ENCODE measurements at places on chromosomes 6 and 20.
A peak's percentile ranks its signal among the peaks of the same experiment; 100 is the strongest.

- DNase-seq, result no peak
Observed at GRCh38 chr6:164741938-164742451, 567.4 kb downstream of the C6orf118 start.

DNA sequence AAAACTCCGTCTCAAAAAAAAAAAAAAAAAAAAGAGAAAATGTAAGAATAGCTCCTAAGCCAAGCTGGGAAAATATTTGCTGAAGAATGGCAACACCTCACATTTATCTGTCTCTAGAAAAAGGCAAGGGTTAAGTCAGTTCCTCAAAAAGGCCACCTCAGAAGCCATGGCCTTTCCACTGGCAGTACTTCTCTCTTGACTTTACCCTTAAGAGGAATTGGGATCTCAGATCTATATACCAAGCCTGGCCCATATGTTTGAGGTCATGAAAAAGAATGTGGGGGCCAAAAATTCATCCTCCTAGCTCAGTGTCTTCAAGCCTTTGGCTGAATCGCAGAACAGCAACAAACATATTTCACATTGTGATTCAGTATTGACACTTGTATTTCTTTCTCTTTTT lies 10.9 kb upstream of the NCOA3 start:
- no peak for DNase-seq

GRCh38 chr6:28875191-28875747 lies 48.5 kb downstream of the TRIM27 start:
- no peak for DNase-seq

GRCh38 chr6:39892490-39893129 lies 41.7 kb downstream of the MOCS1 start:
- DNase-seq, result peak; percentile 26

GRCh38 chr6:6738922-6739716 lies 150.6 kb downstream of the LY86 start:
- no peak for DNase-seq

GRCh38 chr20:3632311-3633004 lies 30.7 kb downstream of the GFRA4 start:
- no peak for DNase-seq

DNA sequence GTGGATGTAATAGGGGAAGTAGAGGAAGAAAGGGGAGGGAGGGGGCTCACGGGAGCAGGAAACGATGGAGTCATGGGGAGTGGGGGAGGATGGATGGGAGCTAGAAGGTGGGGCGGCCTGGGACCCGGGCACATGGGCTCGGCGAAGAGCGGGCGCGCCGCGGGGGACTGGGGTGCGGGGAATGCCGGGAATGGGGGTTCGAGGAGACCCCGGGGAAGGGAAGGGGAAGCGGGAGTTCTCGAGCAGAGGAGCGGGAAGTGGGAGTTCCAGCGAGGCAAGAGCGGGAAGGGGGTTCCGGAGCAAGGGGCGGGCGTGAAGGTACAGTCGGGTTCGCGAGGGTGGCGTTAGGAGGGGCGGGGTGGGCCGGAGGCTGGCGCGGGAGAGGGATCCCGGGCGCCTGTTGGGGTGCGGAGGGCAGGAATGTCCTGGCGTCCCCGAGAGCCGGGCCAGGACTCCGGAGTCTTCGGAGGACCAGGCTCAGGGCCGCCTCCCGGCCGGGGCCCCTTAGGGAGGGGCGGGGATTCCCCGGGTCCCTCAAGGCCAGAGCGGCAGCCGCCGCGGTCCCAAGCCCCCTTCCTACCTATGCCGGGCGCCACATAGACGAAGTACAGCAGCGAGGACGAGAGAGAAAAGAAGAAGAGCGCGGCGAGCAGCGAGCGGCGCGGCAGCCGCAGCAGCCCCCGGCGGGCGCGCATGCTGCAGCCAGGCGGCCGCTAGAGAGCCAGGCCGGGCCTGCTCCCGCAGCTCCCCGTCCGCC lies 504 bp downstream of the B4GALT5 start:
- DNase-seq, result no peak

GRCh38 chr6:44250067-44250717 lies 3.3 kb downstream of the HSP90AB1 start:
- no peak for DNase-seq

DNA sequence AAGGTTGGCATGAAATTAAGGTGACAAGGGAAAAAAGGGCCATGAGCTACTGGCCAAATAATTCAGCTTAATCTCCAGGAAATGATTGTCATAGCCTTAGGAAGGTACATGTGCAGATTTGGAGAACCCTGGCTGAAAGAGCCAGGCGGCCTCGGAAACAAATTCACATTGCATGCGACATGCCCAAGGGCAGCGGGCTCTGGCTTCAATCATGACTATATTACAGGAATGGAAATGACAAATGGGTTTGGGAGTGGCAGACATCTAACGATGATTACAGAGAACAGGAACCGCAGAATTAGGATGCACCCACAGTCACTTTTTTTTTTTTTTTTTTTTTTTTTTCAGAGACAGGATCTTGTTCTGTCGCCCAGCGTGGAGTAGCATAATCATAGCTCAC lies 112.4 kb upstream of the SALL4 start:
- DNase-seq, result no peak

DNA sequence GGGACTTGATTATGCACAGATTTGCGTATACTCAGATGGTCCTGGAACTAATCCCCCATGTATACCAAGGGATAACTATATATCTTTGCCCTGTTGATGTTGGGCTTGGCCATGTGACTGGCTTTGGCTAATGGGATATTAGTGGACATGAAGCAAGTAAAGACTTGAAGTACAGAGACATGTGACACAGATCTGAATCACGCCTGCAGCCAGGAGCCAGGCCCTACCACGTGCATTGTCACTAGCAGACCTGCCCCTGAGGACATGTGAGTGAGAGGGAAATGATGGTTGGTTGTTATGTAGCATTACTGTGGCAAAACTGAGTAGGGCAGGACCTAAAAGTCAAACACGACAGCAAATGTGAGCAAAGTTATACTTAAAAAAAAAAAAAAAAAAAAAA lies 155.7 kb downstream of the AKAP7 start:
- DNase-seq, result no peak

- DNase-seq, result no peak
Observed at GRCh38 chr6:14290772-14291330, 173.3 kb downstream of the CD83 start.

GRCh38 chr6:21947731-21948386 lies 349.0 kb downstream of the PRL start:
- DNase-seq, result no peak

GRCh38 chr20:9756660-9757059 lies 82.2 kb downstream of the PAK5 start:
- no peak for DNase-seq

DNA sequence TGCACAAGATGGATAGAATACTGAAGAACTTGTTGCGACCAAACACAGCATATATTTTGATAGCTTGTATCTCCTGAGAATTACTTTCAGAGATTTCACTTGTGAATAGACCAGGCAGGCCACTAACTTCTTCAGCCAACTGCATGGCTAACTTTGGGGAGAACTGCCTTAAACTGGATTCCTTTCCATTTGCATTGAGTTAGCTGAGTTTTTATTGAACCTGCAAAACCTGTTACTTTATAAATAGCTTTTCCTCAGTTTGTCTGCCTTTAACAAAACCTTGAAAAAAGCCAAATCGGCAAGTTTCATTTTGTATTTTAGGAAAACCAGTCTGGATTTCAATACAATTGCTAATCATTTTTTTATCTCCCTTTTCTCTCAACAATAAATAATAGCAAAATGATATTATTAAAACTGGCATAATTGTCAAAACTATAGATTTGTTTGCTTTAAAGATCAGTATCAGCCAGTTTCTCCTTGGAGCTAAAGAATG lies 72.6 kb upstream of the SCGN start:
- no peak for DNase-seq

DNA sequence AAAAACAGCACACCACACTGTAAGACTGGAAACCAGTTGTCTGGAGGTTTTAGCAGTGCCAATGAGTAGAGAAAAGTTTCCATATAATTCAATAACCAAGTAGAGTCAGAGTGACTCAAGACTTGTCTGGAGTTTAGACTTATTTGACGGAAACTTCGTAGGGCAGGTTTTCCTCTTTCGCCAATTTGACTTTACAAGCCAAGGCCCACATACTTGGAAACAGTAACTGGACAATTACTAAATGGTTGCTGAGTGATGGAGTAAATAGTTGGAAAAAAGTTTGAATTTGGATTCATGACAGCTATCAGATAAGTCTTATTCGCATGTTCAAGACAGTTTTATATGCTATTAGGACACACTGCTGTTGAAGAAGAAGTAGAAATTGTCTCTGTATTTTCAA lies 48.1 kb upstream of the CTAGE9 start:
- no peak for DNase-seq

- DNase-seq, result no peak
Observed at GRCh38 chr6:2460216-2460745, 214.9 kb upstream of the GMDS start.

DNA sequence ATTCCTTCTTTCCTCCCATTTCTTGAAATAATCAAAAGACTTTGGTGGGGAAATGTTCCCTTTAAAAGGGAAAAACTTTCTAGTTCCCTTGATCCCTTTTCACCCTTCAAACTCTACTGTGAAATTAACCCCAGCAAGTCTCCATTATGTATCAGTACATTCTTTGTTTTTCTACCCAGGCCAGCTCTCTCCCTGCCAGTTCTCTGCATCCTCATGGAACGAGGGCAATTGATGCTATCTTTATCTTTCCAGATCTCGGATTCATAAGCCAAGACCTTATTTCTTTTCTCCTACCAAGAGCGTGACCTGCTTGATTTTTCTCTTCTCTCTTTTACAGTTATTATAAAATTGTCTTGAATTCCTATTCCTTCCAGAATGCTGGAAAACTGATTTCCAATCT lies 75.8 kb downstream of the ADGRB3 start:
- no peak for DNase-seq

DNA sequence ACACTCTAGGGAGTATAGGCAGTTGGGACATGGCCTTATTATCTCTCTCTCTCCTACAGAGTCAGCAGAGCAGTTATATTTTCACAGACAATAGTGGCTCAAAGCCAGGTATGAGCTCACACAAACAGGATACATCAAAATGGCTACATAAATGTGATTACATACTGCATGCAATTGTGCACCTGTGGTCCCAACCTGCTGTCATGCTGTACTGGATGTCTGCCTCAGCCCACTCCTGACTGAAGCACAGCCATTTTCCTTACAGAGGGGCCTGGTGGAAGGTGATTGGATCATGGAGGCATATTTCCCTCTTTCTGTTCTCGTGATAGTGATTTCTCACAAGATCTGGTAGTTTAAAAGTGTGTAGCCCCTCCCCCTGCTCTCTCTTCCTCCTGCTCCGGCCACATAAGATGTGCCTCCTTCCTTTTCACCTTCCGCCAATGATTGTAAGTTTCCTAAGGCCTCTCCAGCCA lies 37.0 kb upstream of the SAMHD1 start:
- peak; percentile 15 for DNase-seq

DNA sequence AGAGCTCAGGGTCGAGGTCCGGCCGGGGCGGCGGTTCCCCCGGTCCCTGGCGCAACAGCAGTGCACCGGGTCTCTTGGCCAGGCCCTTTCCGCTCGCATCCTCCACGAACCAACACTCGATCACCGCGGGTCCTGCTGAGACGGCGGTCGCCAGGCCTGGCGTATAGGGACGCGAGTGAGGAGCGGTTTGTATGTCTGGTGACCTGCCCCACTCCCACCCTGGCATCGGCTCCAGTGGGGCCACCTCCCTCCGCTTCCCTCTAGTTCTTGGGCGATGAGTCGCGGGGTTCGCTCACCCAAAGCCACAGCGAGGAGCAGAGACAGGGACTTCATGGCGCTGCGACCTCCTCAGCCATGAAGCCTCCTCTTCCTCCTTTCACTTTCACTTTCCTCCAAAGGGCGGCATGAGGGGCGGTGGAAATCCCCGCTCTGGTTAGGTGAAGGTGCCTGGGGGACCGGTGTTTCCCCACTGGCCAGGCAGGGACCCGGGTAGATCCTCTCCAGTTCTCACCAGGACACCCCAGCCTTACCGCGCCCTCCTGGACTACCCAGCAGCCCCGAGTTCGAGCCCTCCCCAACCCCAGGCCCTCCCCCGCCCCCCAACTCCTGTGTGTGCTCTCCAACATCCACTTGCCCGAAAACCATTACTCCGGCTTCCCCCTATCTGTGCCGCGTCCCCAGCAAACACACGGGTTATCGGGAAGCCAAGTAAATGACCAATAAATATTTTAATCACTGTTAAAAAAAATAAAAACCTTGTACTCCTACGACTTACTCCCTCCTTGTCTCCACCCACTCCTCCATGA lies at the start of gene TAPBP:
TAPBP (minus strand) TSS at position 370 of the 806 bp plus-strand sequence; CDS start at position 333, 37 bp downstream.
- no peak for DNase-seq

GRCh38 chr20:1491860-1492642 lies 831 bp upstream of the SIRPB2 start:
- no peak for DNase-seq

- DNase-seq, result no peak
Observed at GRCh38 chr6:152769159-152769558, 18.6 kb downstream of the VIP start.

- DNase-seq, result no peak
Observed at GRCh38 chr20:25282034-25282781, 34.3 kb downstream of the PYGB start.

GRCh38 chr20:21496452-21496851 lies 17.4 kb downstream of the NKX2-2 start:
- DNase-seq, result no peak

DNA sequence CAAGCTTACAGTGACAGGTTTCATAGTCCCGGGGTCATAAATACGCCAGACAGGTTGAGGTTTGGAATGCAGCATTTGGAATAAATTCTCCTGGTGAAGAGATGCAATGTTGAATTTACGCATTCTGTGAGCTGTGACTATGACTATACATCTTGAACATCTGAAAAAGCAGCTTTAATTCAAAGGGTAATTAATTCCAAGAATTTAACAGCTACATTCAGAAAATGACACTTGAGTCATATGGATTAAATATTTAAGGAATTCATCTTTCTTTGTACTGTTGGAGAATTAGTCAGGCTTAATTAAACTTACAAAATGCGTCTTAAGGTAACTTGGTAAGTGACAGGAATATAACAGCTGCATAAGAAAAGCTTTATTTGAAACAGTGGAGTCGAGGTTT lies 74.7 kb downstream of the ESR1 start:
- DNase-seq, result no peak

- no peak for DNase-seq
Observed at GRCh38 chr6:109759098-109759955, 68.2 kb downstream of the FIG4 start.

DNA sequence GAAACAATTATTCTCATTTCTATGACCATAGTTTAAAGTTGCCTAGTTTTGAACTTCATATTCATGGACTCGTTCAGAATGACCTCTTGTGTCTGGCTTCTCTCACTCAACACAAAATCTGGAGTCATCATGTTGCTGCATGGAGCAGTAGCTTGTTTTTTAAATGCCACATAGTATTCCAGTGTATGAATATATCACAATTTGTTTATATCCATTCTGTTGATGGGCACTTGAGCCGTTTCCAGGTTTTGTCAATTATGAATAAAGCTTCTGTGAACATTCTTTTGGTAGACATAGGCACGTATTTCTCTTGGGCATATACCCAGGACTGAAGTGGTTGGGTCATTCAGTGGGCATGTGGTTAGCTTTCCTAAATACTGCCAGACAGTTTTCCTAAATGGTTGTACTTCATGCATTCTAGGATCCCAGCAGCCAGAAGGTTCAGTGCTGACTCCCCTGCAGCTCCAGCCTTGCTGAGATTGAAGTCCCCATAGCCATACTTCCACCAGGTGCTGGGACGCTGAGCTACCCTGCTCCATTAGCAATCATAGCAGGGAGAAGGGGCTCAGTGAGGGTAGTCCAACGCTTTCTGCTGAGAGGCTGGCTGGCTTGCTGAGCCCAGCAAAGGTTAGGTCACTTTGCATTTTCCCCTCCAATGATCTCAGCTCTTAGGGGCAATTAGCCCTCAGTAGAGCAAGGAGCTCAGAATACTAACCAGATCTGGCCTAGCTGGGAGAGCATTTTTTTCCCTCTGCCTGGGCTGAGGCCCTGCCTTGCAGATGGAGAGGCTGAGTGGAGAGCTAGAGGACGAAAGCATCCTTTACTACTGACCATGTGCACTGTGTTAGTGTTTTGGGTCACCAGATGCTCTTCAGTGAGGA lies 35.7 kb upstream of the CTNNBL1 start:
- no peak for DNase-seq

Measured in HFF-Myc (cell line).